Activated T-cell treated with anti-CD3 and anti-CD28 coated beads for 48 hours (primary cell): ENCODE measurements at places on chromosomes 4 and X.
A peak's percentile ranks its signal among the peaks of the same experiment; 100 is the strongest.

DNA sequence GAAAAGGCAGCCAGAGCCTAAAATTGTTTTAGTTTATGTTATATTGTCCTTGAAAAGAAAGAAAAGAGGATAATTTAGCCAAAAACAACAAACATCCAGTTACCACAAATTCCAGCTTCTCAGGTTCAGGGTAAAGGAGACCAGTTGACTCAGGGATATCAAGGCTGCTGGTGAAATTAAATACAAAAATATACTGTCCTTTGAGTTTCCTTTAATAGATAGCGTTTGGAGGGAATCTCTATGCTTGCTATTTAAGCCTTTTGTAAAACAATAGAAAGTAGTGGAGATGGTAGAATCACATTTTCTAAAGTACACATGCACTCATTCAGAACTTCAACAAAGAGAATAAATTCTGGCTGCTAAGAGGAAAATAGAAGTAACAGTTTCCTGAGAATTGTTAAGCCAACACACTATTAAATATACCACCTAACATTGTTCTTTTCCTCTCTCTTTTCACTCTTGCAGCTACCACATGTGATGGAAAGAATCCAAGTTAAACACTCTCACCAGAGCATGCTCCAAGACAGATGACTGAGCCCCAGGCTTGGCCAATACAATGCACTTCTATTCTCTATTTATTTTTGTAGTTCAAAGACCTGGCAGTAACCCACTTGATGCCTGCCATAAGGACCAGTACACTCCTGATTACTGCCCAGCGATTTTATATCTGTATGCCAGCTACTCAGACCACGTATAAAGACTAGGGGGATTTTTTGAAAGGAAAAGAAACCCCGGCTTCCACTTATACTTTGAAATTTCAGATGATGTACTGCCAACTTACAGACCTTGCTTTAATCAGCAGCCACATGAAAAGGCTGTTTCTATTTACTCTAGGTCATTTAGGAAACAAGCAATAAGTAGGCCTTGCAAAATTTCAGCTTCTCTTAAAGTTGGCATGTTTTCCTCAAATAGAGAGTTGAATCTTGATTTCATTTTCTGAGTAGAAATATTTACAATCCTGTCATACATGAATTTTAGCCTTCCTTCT lies 756.9 kb downstream of the FAT4 start:
- DNase-seq = no peak

GRCh38 chr4:165803005-165803404 lies 70.0 kb upstream of the TLL1 start:
- no peak for DNase-seq

DNA sequence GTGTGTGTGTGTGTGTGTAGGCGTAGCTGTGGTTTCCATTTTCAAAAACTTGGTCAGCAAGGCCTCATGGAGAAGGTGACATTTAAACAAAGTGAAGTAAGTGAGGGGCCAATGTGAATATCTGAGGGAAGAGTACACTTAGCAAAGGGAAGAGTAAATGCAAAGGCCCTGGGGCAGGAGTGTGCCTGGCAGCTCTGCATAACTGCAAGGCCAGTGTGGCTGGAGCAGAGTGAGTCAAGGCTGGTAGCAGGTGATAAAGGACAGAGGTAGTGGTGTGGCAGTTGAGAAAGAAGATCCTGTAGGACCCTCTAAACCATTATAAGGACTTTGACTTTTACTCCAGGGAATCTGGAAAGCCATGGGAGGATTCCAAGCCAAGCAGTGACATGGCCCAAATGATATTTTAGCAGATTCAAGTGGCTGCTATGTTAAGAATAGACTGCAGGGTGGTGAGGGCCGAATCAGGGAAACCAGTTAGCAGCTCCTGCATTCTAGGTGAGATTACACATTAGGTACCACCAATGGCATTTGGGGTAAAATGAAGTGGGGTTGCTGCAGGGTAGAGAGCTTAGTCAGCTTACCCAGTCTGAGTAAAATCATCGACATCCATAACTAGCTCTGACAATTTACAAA lies 5.9 kb upstream of the TBC1D1 start:
- no peak for DNase-seq

DNA sequence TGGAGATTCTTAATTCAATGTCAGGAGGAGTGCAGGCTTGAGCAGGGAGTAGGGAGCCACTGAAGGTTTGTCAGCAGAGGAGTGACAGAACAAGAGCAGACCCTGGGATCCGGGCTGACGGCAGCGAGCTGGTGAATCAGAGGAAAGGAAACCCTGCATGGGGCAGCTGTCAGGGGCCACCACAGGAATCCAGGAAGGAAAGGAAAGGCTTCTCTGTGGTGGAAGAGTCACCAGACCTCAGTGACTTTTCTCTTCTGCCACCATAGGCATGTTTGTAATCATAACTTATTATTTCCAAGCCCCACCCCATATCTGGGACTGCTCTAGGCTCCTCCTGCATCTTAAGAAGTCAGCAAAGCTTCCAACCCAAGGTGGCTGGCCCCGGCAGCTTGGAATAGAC lies 150.9 kb downstream of the BCOR start:
- no peak for DNase-seq

DNA sequence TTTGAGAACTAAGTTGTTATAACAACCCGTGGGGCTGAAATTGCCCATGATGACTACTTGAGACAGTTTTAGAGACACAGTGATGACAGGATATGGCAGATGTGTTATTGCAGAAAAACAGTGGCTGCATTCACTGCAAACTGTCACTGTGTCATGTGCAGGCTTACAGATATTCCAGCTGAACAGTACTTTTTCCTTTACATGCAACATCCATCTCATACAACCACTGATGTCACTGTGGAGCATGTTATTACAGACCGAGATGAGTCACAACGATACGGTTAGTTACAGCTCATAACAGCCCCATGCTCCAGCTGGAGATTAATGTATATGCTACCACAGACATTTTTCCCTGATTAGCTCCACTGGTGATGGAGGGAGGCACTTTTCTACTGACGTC lies 207.4 kb downstream of the TMA16 start:
- no peak for DNase-seq

GRCh38 chrX:153947009-153947769 lies 2.7 kb upstream of the RENBP start:
- DNase-seq = peak; percentile 69

GRCh38 chr4:58760100-58760499 lies 1649.9 kb upstream of the IGFBP7 start:
- DNase-seq = no peak

DNA sequence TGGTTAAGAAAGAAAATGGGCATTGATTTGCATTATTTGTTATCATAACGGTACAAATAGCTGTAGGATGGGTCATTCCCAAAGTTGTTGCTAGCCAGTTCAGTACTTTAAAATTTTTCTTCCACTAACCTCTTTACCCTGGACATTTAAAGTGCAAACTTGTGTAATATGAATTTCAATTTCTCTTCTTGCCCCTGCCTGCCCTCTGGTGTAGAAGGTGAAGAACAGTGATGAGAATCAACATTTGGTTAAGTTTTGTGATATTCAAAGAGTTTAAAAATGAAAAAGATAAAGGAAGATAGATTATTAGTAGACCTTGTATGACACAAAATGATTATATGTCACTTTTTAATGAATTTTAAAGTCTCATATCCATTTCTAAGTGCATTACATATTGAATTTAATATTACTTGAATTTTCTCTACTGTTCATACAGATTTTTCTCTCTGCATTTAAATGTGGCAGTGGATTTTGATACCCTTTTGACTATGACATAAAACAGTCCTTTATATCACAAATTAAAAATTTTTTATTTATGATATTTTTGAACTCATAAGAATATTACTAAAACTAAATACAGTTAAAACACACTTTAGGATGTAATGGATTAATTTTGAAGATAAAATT lies 337.7 kb downstream of the BMPR1B start:
- DNase-seq = no peak

DNA sequence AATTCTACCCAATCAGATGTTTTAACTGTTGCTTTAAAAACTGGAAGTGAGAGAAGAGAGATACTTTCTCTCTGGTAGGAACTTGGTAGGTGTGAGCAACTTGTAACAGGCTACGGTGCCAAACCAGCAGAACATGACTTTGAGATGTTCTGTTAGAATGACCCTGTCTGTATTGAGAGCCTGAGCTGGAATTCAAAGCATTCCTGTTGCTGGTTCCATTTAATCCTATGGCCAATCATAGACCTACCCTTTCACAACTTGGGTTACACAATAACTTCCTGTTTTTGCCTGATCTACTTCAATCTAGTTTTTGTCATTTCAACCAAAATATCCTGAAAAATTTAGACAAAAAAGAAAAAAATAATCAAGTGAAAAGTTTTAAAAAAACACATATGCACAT lies 1.7 kb upstream of the PRRG1 start:
- no peak for DNase-seq

DNA sequence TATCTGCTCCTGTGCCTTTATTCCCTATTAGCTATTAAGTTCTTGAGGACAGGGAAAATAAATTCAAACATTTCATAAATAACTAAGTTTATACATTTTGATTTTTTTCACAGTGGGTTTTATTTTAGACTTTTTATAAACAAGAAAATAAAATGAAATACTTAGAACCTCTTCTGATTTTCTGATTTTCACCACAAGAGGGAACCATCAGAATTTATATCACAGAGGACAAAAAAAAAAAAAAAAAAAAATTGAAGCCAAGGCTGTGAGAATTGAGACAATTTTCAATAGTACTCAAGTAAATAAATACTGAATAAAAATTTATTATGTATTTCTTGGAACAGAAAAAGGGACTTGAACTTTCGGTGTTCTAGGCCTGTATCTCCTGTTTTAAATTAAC lies 288.1 kb downstream of the SH3BGRL start:
- DNase-seq = no peak

DNA sequence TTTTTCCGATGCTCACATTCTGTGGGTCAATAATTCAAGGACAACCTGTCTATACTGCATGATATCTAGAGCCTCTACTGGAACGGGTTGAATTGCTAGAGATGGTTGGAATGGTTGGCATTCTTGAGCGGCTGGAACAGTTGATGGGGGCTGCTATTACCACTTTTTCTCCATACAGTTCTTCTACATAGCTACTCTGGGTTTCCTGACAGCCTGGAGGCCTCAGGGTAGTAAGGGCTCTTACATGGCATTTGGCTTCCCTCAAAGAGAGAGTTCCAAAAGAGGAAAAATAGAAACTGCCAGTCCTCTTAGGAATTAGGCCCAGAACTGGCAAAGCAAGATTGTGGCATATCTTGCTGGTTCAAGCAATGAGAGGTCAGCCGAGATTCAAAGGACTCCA lies 53.1 kb downstream of the NAA11 start:
- no peak for DNase-seq

DNA sequence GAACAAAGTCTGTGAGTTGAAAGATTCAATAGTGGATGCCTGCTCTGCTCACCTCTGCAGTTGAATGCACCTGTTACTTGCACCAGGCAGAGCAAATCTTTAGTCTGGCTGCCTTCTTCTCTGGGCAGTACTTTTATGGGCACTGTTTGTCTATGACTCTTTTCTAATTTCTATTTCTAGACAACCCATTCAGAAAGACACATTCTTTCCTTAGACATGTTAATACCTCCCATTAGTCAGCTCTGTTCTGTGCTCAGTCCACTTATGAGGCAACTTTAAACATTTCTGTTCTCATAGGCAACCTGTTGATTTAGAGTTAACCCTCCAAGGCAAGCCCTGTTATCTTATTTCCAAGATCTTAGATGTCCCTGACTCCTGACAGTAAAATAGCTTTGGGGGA lies 108.9 kb downstream of the SYNPO2 start:
- DNase-seq = no peak

GRCh38 chrX:72430405-72430968 lies 124.8 kb upstream of the CITED1 start:
- DNase-seq = no peak

- no peak for DNase-seq
Observed at GRCh38 chr4:56927196-56927595, 19.5 kb downstream of the REST start.

GRCh38 chrX:11196476-11196875 lies 85.3 kb downstream of the HCCS start:
- no peak for DNase-seq

DNA sequence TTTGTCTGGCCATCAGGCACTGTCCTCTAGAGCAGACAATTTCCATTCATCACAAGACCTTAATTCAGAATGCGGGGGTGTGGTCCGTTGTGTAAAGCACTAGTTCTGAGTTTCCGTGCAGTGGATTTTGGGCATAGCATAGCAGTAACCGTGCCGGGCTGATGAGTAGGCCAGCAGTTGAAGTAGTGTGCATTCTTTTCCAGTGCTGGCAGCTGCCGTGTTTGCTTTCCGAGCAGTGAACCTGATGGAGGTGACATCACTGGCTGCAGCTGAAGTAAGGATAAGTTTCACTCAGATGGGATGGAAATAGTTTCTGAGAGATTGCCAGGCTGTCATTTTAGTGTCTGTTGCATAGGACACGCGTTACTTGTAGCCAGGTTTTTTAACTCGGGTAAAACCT lies 107.0 kb upstream of the STIM2 start:
- no peak for DNase-seq

DNA sequence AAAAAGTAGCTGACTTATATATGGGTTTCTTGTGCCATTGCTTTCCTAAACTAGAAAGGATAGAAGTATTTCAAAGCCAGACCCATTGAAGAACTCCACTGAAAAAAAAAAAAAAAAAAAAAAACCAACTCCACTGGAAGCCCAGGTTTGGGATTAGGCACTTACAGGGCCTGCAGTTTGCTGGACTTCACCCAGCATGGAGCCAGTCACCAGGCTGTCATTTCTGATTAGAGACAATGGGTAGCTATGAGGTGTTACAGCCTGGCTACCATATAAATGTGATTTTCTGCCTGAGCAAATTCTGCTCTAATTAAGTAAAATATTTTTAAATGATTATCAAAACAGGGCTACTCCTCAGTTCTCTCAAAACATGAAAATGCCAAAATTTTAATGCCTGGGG lies 49.5 kb downstream of the HS6ST2 start:
- no peak for DNase-seq

GRCh38 chr4:184536065-184536880 lies 61.9 kb upstream of the IRF2 start:
- DNase-seq = no peak

- no peak for DNase-seq
Observed at GRCh38 chr4:139011225-139011950, 4.2 kb upstream of the NOCT start.

DNA sequence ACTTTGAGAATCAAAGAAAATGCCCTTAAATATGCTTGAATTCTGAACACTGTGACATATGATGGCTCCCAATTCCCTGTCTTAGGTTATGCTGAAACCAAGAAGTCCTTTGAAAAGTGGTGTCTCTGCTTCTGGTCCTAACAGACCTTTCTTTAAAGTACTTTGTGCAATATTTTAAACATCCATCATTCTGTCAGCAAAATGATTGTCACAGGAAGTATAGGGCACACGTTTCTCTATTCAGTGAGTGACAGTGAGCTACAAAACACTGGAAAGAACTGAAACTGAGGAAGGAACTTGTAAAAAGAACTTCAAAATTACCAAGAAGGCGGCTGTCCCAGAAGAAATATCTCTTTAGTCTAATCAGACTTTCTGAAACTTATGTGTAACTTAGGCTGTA lies 12.2 kb upstream of the NUP54 start:
- DNase-seq = no peak

- DNase-seq = no peak
Observed at GRCh38 chrX:150219374-150220185, 143.5 kb upstream of the MAMLD1 start.

- DNase-seq = no peak
Observed at GRCh38 chrX:39509157-39509556, 588.6 kb downstream of the BCOR start.
